CD4-positive, alpha-beta T cell treated with Interleukin-21 for 1 hour (primary cell): ENCODE measurements at places on chromosomes 1 and 21.

DNA sequence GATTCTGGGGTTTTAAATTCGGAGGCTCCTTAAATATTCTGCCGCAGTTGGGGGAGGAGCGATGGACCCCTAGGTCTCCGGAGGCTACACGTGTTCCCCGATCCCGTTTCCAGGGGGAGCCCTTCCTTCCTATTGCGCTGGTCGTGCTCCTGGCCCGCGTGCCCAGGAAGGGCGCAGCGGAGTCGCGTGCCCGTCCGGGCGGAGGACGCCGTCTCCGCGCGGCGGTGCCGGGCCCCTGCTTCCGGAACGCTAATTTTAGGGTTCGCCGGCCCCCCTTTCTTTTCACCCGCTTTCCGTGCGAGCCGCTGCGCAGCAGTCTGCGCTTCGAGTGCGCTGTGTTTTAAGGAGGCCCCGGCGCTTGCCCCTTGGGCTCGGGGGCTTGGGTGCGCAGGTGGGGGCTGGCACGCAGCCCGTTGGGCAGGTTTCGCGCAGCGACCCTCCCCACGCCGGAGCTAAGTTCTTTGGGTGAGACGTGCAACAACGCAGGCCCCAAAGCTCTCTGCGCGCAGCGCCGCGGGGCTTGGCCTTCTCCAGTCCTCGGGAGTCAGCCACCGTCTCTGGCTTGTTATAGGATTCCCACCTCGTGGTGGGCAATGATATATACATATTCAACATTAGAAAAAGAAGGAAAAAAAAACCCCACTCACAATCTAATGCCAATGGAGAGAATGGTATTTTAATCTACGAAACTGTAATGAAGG is 43.5 kb upstream of the DNAJC6 start:
- DNase-seq = peak; percentile 36

- no peak for DNase-seq
Measured at GRCh38 chr1:182279724-182280503, 111.7 kb downstream of the GLUL start.

DNA sequence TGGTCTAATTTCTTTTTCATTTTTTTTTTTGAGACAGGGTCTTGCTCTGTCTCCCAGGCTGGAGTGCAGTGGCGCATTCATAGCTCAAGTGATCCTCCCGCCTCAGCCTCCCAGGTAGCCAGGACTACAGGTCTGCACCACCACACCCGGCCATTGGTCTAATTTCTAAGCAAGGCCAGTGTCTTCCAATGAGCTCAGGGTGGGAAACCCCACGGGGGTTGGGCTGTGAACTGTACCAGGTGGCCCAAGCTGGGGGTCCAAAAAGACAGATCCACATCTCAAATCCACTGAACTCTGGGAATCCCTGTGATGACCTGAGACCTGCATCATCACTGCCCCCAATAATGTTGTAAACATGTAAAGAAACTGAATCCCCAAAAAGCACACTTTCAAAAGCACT is 79.5 kb downstream of the BCAR3 start:
- DNase-seq = no peak

DNA sequence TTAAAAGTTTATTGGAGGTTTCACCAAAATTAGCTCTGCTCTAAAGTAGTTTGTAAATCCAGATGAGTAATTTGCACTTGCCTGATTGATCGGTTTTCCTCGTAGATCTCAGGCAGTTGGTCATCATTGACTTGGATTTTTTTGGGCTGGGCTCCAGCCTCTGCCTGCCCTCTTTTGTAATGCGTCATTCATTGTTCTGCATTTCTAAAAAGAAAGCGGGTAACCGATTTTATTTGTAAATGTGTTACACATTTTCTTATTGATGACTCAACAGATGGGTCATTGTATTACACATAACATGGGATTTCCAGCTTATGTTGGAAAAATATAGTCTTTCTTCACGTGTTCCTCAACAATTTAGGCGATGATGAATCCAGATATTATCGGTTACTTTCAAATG is 5.5 kb downstream of the ETS2 start:
- no peak for DNase-seq

- DNase-seq = no peak
Measured at GRCh38 chr1:110408488-110408887, 994 bp upstream of the LAMTOR5 start.

GRCh38 chr1:31181515-31182343 is 58.0 kb downstream of the NKAIN1 start:
- peak; percentile 9 for DNase-seq

DNA sequence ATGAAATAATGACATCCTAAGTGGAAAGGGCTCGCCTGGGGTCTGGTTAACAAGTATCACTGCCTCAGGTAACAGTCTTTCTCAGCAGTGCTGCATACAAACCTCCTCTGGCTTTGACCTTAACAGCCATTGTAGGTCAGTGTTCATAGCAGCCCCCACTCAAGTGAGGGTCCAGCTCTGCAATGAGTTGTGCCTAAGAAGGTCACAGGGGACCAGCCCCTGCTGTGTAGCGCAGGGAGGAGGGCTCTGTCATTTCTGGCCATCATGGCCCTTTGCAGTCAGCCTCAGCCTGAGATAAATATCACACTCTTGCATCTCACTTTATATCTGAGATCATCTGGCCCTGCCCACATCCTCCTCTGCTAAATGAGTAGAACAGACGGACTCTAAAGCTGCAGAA is 18.1 kb upstream of the MYSM1 start:
- peak; percentile 46 for DNase-seq

GRCh38 chr1:29909962-29910361 is 673.6 kb downstream of the PTPRU start:
- no peak for DNase-seq

DNA sequence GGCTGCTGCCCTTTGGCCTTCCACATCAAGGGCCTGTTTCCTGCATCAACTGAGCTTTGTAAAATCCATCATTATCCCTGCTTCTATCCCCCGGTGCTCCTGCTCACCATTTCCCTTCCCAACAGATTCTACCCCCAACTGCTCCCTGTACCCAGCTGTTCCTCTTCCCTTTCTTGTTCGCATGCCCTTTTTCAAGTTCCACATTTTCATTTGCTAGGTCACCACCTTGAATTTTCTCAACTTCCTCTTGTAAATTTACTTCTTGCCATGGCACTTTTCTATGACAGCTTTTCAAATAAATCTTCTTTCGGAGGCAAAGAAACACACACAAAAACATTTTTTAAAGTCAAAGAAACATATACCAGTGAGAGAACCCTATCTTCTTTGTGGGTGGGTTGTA is 330.5 kb upstream of the ADGRL2 start:
- DNase-seq = no peak

DNA sequence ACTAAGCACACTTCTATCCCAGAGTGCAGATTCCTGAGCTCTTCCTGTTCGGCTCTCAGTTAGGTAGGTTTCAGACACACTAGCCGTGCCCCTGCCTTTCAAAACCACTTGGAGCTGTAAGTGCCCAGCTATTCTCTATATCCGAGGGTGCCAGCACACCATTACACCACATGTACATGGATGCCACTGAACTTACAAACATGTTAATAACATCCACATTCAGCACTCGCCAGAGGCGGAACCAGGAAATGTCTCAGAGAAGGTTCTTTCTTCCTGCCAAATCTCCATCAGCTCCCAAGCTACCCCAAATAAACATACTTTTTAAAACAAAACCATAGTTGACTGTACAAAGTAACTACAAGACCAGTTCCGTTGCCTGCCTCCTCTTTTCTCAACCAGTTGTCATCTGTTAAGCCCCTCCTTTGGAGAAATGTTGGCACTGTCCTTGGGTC is 78.4 kb upstream of the CTTNBP2NL start:
- no peak for DNase-seq

- no peak for DNase-seq
Measured at GRCh38 chr1:55474168-55474786, 259.1 kb upstream of the USP24 start.

DNA sequence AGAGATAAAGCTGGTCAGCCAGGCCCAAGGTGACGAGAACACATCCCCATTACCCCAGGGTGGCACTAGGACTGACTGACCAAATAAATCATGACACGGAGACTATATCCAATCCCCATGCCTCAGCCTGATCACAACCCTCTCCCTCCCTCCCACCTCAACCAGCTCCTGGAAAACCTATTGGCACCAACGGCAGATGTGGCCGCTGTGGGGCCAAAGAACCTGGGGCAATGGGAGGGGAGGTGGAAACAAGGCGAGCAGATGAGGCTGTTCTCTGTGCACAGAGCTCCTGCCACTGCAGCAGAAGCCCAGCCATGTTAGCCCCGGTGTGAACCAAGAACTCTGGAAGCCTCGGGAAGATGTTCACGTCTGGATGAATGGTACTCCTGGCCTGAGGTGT is 77.6 kb downstream of the CD247 start:
- no peak for DNase-seq

- no peak for DNase-seq
Measured at GRCh38 chr1:36735939-36736730, 253.4 kb upstream of the CSF3R start.

DNA sequence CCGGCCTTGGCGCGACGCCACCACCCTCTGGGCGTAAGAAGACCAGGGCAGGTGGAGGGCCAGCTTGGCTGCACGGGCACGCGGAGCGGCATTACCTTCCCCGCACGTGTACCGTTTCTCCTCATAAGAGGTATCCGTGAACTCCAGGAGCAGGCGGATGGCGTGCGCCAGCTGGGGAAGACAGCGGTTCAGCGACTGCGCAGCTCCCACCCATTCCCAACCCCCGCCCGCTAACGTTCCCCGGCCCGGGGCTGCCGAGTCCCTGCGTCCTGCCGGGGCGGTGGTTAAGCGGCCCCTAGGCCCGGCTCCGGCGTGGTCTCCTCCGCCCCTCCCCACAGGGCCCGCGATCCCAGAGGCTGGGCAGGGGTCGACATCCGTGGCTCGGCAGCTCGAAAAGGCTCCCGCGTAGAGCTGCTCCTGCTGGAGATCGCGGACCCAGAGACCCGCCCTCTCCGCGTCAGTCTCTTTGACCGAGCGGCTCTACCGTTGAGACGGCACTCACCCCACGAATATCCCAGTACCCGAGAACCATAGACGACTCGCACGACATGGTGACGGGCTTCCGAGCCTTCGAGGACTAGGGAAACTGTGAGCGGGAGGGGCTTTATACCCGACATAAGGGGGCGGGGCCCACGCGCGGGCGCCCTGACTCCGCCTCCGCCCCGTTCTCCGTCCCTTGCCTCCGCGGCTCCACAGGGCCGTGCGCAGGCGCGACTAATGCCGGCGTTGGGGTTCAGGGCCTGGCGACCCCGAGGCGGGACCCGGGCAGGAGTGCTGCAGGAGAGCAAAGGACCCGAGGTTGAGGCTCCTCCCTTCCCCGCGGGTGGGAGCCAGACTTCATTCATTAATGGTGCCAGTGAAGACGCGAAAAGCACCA is 862 bp downstream of the GSTM3 start:
- peak; percentile 90 for DNase-seq

DNA sequence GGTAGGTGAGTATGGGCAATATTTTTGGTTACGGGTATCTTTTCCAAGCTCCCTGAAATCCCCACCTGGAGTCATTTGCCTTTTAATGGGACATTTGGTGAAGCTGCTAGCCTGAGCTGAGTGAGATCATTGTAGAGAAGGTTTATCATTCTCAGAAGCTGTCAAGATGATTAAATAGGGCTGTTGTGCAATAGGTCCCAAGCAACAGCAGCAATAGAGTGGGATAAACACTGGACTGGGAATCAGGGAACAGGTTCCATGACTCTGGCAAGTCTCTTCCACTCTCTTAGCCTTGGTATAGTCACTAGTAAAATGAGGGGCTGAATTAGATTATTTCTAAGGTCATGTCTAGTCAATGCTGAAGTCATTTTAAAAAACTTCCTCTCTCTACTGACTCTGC is 30.3 kb upstream of the FAM78B start:
- DNase-seq = no peak

- no peak for DNase-seq
Measured at GRCh38 chr1:225435487-225435886, 7.6 kb upstream of the LBR start.

GRCh38 chr1:21904704-21905520 is 32.2 kb downstream of the HSPG2 start:
- no peak for DNase-seq
